ENCODE measurements at places on chromosomes 12 and 14.

DNA sequence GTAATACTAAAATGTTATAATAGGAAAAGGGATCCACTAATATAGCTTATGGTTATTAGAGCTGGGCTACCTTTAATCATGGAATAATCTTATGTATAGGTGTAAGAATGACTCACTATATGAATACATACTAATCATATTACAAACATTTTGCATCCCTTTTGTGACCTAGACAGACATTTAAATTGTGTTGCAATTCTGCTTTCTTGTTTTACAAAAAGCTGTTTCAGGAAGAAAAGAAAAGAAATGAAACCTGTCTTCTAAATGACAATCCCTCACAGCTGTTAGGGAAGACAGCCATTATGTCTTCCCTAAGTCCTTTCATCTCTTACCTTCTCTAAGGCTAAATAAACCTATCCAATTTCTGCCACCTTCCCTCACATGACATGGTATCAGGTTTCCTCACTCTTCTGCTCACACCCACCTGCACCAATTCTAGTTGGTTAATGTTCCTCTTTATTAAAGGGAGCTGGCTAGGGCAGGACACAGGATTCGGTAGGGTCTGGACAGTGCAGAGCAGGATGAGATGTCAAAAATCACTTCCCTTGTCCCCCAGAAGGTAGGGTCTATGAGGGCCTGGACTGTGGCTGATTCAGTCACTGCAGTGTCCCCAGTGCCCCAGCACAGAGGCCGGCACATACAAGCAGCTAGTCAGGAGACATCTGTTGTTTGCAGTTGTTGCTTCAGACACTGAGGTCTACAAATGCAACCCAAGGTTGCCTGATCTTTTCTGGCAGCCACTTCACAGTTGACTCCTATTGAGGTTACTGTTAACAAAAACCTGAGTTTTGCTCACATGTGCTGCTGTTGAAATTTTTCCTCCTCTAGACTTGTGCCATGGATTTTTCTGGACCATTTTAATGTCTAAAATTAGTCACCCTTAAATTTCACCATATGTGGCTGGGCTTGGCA is 3.7 kb downstream of the DHRS7 start:
- DNase-seq: no peak

DNA sequence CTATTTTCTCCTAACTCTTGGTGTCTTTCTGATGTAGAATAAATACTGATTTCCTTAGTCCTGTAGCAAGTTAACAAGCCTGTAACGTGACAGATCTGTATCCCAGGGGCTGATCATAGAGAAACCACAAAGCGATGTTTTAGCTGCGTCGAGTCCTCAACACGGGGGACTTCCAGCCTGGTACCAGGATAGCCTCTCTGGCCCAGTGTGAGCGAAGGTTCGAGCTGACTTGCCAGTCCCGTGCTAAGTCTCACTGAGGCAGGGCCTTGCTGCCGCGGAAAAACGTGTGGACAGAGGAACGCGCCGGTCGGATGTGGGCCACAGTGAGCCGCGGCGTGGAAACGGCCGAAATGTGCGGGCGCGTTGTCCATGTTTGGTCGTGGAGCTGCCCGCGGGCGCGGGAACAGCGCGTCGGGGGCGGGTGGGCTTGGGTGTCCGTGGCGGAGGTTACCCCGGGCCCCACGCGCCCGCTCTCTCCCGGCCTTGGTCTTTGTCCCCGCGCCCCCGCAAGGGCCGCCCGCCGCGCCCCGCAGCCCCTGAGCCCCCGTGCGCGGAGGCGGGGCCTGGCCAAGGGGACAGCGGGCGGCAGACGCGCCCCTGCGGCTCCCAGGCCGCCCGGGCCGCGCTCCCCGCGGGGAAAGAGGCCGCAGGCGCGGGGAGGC is 531 bp upstream of the EML1 start:
- DNase-seq: no peak

GRCh38 chr12:120698665-120699064 is 11.6 kb upstream of the UNC119B start:
- DNase-seq: no peak

- no peak for DNase-seq
Observed at GRCh38 chr12:77592836-77593235, 237.9 kb upstream of the NAV3 start.

DNA sequence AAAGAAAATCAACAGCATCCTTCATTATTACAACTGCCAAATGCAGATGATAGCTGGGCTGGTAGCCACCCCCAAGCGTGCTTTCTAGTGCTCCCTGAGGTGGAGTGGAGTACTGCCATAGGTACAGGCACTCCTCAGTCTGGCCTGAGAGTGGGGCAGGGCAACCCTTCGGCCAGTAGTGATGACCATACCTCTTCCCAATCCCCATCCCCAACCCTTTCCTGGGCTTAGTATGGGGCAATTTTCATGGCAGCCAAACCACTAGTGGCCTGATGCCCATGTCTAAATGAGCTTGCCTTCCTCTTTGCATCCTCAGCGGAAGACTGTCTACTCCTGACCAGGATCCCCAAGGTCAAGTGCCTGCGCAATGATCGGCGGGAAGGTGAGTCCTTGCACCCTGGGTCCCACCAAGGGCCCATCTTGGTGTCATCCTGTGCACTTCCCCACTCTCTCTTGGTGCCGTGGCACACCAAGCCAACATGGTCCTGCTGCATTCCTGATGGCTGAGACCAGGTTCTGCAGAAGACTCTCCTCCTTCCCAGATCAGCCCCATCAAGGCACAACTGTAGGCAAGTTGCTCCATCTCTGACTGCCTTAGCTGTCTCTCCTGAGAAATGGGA is 65.8 kb downstream of the GALNT16 start:
- no peak for DNase-seq

- DNase-seq: no peak
Observed at GRCh38 chr14:38500125-38500524, 244.2 kb upstream of the CLEC14A start.

DNA sequence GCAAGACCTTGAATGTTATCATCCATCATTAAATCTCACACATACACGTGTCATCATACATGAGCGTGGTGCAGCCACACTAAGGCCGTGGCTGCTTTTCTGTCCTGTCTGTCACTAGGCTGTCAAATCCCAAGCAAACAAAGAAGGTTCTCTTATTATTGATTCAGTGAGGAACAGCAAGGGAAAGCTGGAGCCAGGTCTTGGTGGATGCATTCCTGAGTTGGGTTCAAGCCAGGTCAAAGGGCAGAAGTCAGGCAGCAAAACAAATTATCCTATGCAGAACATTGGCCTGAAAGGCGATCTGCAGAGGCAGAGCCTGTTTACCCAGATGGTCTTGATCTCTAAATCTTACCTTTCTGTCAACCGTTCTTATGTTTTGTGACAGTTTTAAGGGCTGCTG is 252.3 kb downstream of the NEDD1 start:
- no peak for DNase-seq

Measured in stimulated activated CD8-positive, alpha-beta memory T cell treated with anti-CD3 and anti-CD28 coated beads, Interleukin-15, amount 100 ng/mL, for 4 hours (primary cell).